ENCODE measurements at places on chromosomes 7 and 10.

DNA sequence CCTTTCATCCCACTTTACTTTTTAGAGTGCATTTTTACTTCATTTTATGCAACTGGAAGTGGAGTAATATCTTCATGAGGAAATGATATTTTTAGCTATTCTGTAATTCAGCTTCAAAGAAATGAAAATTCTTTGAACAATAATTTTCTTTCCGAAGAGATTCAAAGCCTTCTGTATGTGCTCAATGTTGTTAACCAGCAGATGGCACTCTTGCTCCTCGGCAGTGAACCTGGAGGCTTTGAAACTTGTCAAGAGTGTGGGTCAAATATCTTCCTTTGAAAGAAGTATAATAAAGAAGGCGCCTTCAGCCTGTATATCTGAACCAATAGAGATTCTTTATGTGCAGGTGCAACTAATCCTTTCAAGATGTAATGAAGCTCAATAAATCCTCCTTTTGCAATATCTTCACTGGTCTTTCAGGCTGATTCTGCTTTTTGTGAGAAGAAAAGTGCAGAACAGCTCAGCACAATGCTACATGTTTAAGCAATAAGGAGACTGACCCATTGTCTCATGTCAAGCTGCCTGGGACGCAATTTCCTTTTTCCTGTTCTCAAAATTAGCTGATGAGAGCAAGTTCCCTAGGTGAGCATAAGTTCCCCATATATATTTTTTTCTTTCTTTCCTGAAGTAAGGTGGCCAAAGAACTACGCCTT lies 258.4 kb downstream of the SEMA3A start:
- peak; percentile 84 for DNase-seq

DNA sequence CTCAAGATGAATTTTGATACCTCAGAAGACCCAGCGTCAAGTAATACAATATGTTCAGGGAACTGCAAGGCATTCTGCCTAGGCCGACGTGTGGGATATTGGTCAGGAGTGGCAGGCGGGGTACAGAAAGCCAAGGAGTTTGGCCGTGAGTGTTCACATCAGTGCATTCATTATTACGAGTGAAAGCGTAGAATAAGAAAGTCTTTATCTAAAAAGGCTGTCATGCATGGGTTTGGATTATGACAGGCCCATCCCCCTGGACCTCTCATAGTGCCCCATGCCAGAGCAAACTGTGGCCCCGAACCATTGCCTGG lies 7.5 kb downstream of the AIMP2 start:
- no peak for DNase-seq

DNA sequence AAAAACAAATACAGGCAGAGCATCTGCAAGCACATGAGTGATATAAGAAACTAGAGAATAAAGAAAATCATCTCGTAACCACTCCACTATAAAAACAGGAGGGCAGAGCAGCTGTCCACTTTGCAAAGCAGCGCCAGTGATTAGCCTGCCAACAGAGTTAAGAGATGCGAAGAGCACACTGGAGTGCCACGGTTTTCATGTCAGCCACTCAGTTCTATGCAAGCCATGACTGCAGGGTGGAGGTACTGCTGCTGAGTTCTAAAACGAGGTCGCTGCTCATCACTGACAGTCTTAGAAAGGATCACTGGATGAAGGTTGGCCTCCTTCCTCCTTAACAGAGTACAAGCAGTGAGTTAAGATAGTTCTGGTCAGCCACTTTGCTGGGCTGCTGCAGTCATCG lies 58.5 kb downstream of the FGFR2 start:
- DNase-seq = peak; percentile 57

DNA sequence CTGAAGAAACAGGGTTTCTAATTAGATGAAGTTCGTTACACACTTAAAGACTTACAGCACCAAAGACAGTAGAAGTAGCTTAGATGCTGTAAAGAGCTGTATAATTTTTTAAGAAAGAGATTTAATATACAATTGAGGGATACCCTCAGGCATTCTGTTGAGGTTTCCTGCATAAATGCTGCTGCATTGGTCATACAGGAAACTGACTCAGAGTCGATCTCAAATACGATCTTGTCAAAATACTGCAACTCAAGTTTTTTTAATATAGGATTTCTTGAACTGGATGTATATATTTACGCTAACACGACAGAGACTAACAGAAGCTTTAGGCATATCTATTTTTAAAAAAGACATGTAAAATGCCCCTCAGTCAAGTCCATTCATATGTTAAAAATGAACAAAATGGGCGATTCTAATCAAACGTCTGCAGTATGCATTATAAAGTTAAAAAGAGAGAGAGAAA lies 2.4 kb upstream of the ARID5B start:
- no peak for DNase-seq

DNA sequence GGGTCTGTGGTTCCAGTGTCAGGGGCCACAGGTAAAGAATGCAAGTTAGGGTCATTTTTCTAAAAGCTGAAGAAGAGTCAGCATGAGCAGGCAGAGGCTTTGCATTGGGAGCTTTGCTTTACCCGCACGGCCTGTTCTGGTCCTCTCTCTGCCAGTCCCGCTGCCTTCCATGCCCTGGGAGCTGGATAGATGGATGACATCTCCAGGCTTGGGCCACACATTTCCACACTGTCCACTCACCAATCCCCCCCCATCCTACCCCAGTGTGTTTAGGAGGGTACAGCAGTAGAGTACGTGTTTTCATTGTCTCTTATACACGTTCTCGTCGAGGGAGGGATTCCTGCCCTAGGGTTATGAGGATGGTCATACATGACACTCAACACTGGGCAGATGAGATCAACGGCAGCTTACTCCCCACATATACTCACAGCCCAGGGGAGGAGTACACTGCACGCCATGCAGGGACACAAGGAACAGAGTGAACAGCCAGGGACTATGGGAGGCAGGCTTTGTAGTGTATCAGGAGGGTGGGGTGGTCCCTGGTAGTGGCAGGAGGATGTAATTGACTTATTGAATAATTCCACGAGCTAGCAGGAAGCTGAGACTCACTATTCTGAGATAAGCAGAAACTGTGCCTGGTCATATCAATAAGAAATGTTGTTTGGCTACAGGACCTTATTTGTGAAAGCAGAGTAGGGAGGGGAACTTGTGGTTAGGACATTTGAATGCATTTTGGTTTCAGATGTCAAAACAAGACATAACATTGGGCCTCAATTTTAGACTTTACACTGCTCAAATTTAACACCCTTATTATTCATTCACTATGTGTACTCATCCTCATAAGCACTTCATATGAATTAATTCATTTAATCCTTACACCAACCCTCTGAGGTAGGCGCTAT lies 36.6 kb downstream of the PLPP4 start:
- DNase-seq = no peak

DNA sequence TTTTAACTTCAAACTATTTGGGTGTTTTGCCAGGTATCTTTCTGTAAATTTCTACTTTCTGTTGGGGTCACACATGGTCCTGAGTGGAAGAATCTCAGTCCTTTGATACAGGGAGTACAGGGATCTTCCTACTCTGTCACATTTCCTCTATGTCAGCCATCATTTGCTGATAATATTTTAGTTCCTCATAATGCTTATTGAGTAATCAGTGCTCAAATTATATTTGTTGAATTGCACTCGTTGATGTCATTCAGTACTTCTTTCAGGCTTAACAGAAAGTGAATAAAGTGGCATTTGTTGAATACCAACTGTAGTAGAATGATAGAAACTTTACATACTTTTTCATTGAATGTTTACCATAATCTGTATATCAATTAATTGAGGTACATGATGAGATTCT lies 31.9 kb downstream of the WDR11 start:
- DNase-seq = no peak

GRCh38 chr7:132376361-132377013 lies 199.8 kb downstream of the PLXNA4 start:
- DNase-seq = no peak

DNA sequence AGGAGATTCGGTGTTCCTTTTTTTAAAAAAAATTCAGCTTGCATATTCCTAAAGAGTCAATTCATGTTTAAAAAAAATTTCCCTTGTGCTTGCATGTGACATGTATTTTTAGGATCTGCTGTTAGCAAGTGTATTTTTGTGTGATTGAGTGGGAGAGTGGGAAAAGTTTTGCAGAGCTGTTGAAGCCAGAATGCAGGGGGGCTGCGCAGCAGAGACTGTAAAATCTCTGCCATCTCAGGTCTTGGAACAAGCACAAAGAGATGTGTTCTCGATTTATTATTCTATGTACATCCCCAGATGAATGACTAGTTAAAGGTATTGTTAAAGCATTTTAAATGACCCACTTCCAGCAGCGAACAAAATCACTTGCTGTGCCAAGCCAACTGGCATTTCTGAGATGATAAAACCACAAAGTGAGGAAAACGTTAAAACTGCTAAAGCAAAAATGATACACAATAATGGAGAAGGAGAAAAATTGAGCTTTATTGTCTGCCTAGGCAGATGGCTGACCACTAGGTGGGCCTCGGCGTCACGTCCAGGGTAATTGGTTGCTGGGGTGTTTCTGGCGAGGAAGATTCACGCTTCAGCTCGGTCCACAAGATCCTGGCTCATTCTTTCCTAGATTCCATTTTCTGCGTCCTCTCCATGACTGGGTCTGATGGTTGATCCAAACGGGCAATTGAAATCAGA lies 67.0 kb upstream of the ATRNL1 start:
- no peak for DNase-seq

- DNase-seq = no peak
These were observed 18.1 kb upstream of the NPTX2 start for GRCh38 chr7:98598846-98599615.

- no peak for DNase-seq
These were observed 6.9 kb downstream of the KPNA7 start for GRCh38 chr7:99201027-99201426.

- no peak for DNase-seq
These were observed 1.9 kb upstream of the EBF3 start for GRCh38 chr10:129965959-129966358.

GRCh38 chr7:80923211-80923612 lies 4.4 kb upstream of the SEMA3C start:
- DNase-seq = peak; percentile 8

DNA sequence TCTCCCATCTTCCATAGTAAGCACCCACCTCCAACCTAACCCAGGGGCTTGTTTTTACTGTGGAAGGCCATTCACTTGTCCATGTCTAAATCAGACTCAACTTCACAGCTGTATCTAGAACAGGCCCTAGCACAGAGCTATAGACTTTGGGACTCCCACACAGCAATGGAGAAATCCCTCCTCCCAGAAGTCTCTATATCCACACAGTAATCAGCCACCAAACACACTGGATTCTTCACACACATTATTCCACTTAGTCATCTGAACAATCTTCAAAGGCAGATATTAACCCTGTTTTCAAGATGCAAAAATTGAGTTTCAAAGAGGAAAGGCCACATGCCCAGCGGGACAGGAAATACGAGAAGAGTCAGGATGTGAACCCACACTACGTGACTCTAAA lies 81.8 kb downstream of the MALSU1 start:
- DNase-seq = no peak

DNA sequence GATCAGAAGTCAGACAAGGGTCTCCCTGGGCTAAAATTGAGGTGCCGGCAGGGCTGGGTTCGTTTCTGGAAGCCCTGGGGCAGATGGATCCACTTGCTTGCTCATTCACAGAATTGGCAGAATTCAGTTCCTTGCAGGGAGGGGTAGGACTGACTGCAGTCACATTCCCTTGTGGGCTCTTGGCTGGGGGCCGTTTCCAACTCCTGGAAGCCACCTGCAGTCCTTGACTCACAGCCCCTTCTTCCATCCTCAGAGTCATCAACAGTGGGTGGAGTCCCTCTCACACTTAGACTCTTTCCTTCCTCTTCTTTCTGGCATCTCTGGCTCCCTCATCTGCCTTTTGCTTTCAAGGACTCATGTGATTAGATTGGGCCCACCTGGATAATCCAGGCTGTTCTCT lies 54.6 kb upstream of the NANOS1 start:
- DNase-seq = no peak

DNA sequence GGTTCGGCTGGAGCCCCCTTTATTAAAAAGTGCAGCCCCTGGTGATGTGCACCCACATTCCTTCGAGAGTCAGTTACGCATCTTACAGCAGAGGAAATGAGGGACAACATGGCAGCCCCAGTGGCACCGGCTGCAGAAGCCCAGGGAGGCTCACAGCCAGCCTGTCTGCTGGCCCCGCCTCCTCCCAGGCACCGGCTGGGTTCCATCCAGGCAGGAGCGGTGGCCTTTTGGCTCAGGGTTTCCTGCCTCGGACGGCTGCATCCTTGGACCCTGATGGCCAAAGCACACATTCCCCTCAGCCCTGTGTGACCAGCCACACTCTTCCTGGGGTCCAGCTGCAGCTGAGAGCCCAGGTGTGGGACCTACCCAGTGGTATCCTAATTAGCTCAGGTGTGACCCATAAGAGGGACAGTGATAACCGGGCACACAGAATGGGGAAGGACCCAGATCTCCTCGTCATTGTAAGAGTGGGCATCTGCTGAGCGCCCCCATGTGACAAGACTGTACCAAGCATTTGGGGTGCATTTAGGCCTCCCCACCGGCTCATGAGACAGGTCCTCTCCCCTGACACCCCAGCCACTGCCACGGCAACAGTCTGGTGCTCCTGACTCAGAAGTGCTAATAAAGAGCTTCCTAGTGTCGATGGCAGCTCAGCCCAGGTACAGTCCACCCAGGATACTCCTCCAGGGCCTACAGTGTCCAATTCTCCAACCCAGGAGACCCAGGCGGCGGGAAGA lies 63.3 kb upstream of the CHST15 start:
- DNase-seq = no peak

- no peak for DNase-seq
These were observed 91.3 kb downstream of the DGKI start for GRCh38 chr7:137755427-137755826.

GRCh38 chr7:90433221-90433620 lies 30.0 kb downstream of the CLDN12 start:
- no peak for DNase-seq

DNA sequence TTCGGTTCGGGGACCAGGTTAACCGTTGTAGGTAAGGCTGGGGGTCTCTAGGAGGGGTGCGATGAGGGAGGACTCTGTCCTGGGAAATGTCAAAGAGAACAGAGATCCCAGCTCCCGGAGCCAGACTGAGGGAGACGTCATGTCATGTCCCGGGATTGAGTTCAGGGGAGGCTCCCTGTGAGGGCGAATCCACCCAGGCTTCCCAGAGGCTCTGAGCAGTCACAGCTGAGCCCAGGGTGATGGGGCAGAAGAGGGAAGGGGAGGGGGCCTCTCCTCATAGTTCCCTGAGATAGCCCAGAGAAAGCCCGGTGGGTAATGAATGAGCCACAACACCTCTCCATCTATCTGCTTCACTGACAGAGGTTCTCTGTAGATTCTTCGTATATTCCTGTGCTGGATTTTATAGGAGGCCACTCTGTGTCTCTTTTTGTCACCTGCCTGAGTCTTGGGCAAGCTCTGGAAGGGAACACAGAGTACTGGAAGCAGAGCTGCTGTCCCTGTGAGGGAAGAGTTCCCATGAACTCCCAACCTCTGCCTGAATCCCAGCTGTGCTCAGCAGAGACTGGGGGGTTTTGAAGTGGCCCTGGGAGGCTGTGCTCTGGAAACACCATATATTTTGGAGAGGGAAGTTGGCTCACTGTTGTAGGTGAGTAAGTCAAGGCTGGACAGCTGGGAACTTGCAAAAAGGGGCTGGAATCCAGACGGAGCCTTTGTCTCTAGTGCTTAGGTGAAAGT lies 16.4 kb downstream of the PRSS2 start:
- DNase-seq = no peak

All from NCI-H446 (cell line).